CD4-positive, alpha-beta T cell treated with Interleukin-4 for 4 hours (primary cell): ENCODE measurements at places on chromosomes 4 and X.

DNA sequence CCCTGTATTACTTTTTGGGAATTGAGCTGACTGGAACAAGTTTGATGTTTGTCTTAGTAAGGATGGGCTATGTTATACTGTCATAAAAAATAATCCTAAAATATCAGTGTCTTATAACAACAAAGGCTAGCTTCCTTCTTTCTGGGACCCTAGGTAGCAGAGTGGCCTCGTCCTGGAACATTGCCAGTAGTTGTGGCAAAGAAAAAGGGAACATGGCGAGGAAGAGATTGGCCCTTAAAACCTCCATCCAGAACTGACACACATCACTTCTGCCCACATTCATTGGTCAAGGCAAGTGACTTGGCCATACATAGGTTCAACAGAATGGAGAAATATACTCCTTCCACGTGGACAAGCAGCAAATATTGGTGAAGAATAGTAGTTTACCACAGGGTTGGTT is 287.9 kb downstream of the PPP1R2C start:
- no peak for DNase-seq

DNA sequence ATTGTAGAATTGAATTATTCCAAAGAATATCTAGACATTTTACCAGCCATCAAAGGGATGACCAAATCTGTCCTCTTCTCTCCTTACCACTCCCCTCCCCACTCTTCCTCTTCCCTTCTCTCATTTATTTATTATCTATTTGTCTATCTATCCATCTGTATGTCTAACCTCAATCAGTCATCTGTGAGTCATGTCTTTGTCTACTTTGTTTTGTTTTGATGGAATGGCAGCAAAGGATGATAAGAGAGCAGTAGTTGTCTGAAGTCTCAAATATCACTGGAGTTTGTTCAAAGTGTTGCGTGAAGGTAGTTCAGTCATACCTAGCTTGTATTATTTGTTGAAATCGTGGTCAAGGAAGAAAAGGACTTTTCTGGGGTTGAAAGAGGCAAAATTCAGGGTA is 34.7 kb upstream of the PGRMC2 start:
- DNase-seq = no peak

GRCh38 chr4:94841864-94842221 is 84.1 kb downstream of the BMPR1B start:
- DNase-seq = no peak

GRCh38 chr4:99670409-99671073 is 12.9 kb upstream of the C4orf54 start:
- DNase-seq = no peak
